ENCODE measurements at places on chromosomes 11 and 22. TPM values are rescaled to one million over a fixed set of nuclear protein-coding genes. Genes with fewer than 3 reads are reported as not detected.

MIOX gene
- total RNA-seq = 0.61 TPM

MPEG1 gene
- 55.0 TPM for total RNA-seq

HOATZ gene
- 0.19 TPM for total RNA-seq

TP53I11 gene
- 6.1 TPM for total RNA-seq

LMO1 gene
- total RNA-seq = 0.05 TPM

FIBIN gene
- 1.9 TPM for total RNA-seq

OR10A6 gene
- not detected for total RNA-seq

SNRPD3 gene
- 166 TPM for total RNA-seq

RTN4R gene
- 3.2 TPM for total RNA-seq

DEUP1 gene
- total RNA-seq = 0.33 TPM

BRSK2 gene
- 0.14 TPM for total RNA-seq

RBMXL2 gene
- total RNA-seq = 0.09 TPM

LIPT2 gene
- 6.1 TPM for total RNA-seq

DNA sequence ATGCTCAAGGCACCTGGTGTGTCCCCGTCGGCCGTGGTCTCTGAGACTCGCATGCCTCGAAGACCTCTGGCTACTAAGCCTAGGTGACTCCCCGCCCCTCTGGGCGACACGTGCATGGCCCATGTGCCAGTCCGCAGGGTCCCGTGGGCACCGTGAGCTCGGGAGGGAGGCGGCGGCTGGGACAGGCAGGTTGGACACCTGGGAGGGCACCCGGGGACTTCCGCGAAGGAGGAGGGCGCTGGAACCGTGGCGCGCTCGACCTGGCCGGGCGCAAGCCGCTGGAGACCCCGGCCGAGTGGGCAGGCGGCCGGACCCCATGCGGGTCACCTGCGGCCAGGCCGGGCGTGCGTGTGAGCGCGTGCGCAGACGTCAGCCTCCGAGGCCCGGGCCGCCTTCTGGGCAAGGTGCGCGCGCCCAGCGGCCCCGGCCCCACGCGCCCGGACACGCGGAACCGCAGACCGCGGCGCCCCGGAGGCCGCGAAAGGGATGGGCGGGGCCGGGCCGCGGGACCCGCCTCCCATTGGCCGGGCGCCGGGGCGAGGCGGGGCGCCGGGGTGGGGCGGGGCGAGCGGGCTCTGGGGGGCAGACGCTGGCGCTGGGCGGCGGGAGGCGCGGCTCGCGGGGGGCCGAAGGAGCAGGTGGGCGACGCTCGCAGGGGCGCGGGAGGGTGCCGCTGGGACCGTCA, 579 bp upstream of the RASD2 start:
- H3K27ac ChIP-seq = no peak overlapping the region
- H3K4me3 ChIP-seq = peak overlapping the region; percentile 53
- H3K36me3 ChIP-seq = no peaks in the 10 kb centered on the region
- H3K4me1 ChIP-seq = peaks cover 11% of the 10 kb centered on the region

DNA sequence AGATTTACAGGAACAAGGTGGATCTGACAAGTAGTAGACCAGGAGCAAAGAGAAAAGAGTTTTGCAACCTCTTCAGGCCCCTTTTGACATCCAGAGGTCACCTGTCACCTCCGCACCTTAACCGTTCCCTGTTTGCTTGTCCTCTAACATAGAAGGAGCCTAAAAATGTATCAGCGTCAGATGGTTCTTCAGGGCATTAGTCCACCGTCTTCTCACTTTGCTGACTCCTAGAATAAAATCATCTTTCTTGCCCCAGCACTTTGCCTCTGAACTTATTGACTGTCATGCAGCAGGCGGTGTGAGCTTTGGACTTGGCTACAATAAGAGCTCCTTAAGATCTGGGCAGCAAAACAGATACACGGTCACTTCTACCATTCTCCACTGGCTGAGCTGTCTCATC, 339.7 kb upstream of the B3GAT1 start:
- H3K27ac ChIP-seq = no peak overlapping the region
- H3K27me3 ChIP-seq = no peaks in the 10 kb centered on the region
- H3K4me3 ChIP-seq = no peak overlapping the region
- H3K36me3 ChIP-seq = no peaks in the 10 kb centered on the region
- no peak for DNase-seq

DNA sequence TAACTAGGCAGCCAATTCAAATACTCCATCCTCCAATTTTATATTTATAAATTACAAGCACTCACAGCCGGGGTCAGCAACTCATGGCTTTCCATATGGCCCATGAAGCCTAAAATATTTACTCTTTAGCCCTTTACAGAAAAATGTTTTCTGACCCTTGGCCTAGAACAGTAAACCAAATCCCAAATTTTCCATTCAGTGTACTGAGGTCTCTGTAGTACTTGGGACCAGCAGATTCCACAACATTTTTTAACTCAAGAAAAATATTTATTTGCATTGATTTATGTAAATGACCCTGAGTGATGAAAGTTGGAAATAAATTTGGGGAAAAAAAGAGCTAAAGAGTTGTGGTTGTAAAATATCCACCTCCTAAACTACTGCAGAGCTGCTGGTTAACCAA, 82.6 kb downstream of the SLC1A2 start:
- H3K4me3 ChIP-seq = no peak overlapping the region
- H3K4me1 ChIP-seq = no peaks in the 10 kb centered on the region
- H3K36me3 ChIP-seq = no peaks in the 10 kb centered on the region
- DNase-seq = no peak
- no peaks in the 10 kb centered on the region for H3K27me3 ChIP-seq

DNA sequence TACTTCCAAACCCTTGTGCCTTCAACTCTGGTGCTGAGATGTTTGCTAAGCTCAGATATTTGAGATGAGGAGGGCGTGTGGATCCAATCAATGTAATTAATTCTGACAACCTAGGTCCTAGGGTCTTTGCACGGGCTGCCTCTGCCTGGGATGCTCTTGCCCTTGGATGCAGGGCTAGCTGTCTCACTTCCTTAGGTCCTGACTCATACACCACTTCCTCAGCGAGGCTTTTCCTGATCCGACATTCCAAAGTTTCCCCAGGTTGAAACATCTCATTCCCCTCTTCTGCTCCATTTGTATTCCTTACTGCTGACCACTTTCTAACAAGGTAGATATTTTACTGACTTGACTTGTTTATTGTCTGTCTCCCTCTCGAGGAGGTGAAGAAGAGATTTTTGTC, 43.0 kb upstream of the NTM start:
- H3K4me1 ChIP-seq = no peaks in the 10 kb centered on the region
- H3K27me3 ChIP-seq = no peaks in the 10 kb centered on the region
- no peaks in the 10 kb centered on the region for H3K36me3 ChIP-seq
- H3K27ac ChIP-seq = no peak overlapping the region

GRCh38 chr11:29051935-29052334, 943.7 kb downstream of the METTL15 start:
- H3K27ac ChIP-seq = no peak overlapping the region
- no peaks in the 10 kb centered on the region for H3K4me1 ChIP-seq
- H3K4me3 ChIP-seq = no peak overlapping the region
- H3K36me3 ChIP-seq = no peaks in the 10 kb centered on the region
- no peak for DNase-seq
- no peaks in the 10 kb centered on the region for H3K27me3 ChIP-seq

DNA sequence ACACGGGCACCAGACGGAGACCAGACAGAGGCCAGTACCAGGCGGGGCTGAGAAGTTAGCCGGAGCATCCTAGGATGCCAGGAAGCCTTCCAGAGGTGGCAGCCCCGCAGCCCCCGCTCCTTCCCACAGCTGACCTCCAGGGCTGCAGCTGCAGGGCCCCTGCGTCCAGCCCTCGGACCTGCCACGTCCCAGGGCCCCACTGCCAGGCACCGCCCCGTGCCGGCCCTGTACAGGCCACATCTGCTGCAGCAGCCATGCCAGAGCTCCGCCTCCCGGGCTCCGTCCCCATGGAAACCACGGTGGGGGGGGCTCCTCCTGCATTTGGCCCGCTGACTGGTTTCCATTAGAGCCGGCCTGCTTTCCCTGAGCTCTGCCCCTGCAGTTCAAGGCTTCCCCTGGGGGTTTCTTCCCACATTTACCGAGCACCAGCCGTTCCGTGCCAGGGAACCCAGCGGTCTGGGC, 62.5 kb upstream of the PPARA start:
- no peaks in the 10 kb centered on the region for H3K27me3 ChIP-seq
- no peak overlapping the region for H3K27ac ChIP-seq
- H3K36me3 ChIP-seq = peaks cover 26% of the 10 kb centered on the region
- H3K4me1 ChIP-seq = no peaks in the 10 kb centered on the region

DNA sequence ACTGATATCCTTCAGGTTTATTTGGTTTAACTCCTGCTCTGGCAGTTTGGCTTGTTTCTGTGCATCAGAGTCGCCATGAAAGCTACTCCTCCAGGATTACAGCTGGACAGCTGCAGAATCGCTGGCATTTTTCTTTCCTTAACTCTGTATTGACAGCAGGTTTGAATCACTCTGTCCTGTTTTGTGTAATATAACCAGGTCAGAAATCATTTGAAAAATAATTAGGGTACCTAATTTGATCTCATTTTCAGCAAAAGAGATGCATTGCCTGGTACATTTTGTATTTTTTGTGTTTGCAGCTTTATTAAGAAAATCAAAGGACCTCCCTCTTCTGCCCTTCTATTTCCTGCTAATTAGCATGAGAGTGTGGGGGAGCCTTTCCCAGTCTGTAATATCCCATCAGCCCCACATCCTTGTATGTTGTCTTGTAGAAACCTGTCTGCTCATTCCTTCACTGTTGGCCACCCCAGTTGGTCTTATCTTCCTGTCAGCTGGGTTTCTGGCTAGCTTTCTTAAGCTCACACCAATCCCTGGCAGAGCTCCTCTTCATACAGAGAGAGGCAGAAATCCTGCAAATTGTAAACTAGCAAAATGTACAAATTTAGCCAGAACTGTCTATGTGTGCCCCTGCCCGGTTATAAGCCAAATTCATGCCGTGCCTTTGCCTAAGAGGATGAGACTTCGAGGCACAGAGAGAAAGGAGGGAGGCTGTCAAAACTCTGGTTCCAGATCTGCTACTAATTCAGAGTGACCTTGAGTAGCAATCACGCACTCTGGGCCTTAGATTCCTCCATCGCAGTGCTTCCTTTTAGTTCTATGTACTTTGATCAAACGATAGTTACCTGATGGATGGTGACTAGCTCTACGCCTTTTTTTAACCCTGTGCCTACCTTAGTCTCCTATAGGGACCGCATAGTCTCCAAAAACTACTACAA, 200.6 kb downstream of the NAV2 start:
- no peak for DNase-seq
- H3K27me3 ChIP-seq = no peaks in the 10 kb centered on the region
- H3K36me3 ChIP-seq = no peaks in the 10 kb centered on the region
- H3K4me1 ChIP-seq = no peaks in the 10 kb centered on the region
- H3K27ac ChIP-seq = no peak overlapping the region

GRCh38 chr11:68584097-68584496, 100.2 kb upstream of the GAL start:
- H3K36me3 ChIP-seq = peaks cover 74% of the 10 kb centered on the region
- H3K27ac ChIP-seq = no peak overlapping the region
- no peak overlapping the region for H3K4me3 ChIP-seq
- no peaks in the 10 kb centered on the region for H3K27me3 ChIP-seq

DNA sequence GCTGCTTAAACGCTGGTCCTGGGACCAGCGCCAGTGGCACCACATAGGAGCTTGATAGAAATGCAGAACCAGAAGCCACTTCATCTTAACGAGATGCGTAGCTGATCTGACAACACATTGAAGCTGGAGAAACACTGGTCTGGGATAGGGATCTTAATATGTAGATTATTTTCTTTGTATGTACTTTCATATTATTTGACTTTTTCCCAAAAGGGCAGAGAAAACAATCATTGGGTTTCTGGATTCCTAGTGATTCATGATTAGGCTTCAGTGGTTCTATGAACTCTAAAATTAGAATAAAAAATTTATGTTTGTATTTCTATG, 12.3 kb downstream of the MPEG1 start:
- no peak for DNase-seq
- no peaks in the 10 kb centered on the region for H3K36me3 ChIP-seq
- H3K4me3 ChIP-seq = no peak overlapping the region
- H3K27me3 ChIP-seq = no peaks in the 10 kb centered on the region
- no peak overlapping the region for H3K27ac ChIP-seq

DNA sequence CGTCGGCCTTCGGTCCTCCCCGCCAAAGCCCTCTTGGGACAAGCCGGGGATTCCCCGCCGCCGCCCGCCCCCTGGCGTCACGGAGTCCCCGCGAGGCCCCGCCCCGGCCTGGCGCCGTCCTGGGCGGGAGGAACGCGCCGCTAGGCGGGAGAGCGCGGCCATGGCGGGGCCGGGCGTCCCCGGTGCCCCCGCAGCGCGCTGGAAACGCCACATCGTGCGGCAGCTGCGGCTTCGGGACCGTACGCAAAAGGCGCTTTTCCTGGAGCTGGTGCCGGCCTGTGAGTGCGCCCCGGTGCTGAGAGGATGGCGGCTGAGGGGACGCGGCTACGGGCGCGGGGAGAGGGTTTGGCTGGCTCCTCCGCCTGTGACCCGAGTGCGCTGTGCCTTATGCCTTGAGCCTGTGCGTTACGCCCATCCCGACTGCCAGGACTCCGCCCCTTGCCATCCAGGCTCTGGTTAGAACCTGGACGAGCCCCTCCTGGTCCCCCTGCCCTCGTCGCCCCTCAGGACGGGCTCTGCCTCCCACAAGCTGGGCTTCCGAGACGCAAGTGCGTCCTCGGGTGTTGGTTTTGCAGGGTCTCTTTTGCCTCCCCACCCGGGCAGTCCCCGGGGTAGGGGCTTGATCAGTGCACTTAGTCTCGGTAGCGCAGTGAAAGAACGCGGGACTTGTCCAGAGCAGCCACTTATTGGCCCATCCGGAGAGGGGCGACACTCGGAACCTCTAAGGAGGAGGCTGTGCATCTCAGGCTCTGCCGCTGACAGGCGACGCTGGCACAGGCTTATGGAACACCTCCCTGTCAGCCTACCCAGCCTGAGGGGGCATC, at the start of gene ATG16L2:
TSS of gene ATG16L2 (plus strand) at position 126 of the 824 bp plus-strand sequence. CDS start at position 161, 35 bp downstream.
- H3K4me1 ChIP-seq = peaks cover 38% of the 10 kb centered on the region
- H3K27ac ChIP-seq = peak within 1 kb of the TSS; percentile 83
- peak within 1 kb of the TSS; percentile 94 for H3K4me3 ChIP-seq

DNA sequence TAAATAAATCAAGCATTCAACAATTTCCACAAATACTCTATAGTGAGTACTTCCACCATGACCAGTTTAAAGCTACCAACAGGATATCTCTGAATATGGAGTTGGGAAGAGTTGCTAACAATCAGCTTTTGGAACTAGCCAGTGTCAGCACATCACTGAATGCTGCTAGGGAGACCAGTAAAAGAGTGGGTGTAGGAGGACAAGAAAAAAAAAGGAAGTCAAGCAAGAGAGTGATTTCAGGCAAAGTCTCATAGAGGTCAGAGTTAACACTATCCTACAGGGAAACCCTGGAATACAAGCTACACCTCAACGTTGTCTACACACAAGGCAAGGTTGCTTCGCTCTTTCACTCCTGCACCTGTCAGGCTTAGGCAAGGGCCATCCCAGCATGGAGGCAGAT, 24.2 kb downstream of the EIF3F start:
- H3K36me3 ChIP-seq = no peaks in the 10 kb centered on the region
- H3K4me3 ChIP-seq = no peak overlapping the region
- DNase-seq = no peak

GRCh38 chr22:11628651-11629511, 3899.1 kb upstream of the OR11H1 start:
- DNase-seq = no peak
- H3K36me3 ChIP-seq = no peaks in the 10 kb centered on the region

GRCh38 chr11:68632802-68633201, 51.5 kb upstream of the GAL start:
- H3K27ac ChIP-seq = no peak overlapping the region
- H3K27me3 ChIP-seq = no peaks in the 10 kb centered on the region
- peak; percentile 29 for DNase-seq

Data from thymus (tissue), 14 donors.